ENCODE measurements at places on chromosomes 16 and 17. TPM values are rescaled to one million over a fixed set of nuclear protein-coding genes. Genes with fewer than 3 reads are reported as not detected.

DNA sequence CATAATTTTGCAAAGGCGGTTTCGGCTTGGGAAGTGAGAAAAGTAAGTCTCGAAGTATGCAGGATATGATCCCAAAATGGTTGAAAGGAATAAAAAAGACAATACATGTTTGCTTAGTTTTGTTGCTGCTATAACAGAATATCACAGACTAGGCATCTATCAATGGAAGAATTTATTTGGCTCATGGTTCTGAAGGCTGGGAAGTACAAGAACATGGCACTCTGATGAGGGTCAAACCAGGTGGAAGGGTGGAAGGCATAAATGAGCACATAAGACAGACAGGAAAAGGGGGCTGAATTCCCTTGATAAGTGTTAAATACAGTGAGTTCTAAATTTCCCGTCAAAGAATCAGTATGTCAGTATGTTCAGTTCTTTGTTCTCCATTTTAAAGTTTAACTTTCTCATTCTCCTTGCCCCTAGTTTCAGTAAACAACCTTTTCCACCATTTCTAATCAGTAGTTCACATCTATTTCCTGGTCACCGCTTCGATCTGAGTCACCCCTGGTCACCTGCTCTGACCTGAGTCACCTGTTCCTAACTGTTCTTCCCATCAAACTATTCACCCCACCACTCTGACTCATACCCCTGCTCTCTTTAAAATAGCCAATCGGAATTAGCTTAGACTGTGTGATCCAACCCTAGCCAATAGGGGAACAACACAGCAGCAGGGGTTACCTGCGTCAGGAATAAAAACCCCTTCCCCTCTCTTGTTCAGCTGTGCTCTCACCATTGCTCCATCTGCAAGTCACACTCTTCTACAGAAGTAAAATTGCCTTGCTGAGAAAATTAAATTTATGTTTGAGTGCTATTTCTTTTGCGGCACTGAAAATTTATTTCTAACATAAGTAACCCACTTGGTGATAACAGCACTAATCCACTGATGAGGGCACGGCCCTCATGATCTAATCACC, 240.8 kb downstream of the STX8 start:
- ATAC-seq: no peak

Gene PDILT
- not detected for total RNA-seq

- no peak for ATAC-seq
These were observed 4.4 kb downstream of the DHRS7B start for GRCh38 chr17:21131137-21131536.

Gene RFWD3
- total RNA-seq: 46.0 TPM

DNA sequence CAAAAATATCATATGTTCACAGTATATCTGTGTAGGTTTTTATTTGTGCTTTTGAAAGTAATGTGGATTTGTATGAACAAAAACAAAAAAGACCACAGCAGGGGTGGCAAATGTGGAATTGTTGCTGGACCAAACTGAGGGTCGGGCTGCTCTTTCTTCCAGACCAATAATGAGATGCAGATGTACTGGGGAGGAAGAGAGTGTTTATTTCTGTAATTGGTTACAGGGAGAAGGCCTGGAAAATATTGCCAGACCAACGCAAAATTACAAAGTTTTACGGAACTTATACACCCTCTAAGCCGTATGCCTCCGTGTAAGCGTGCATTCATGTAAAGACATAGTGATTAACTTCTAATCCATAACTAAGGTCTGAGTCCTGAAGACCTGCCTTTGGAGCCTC, 353.9 kb upstream of the C16orf82 start:
- no peak for ATAC-seq

- ATAC-seq: no peak
These were observed 106.2 kb downstream of the N4BP1 start for GRCh38 chr16:48503779-48504178.

GRCh38 chr17:28843816-28844148, 1.2 kb upstream of the FAM222B start:
- ATAC-seq: no peak

DNA sequence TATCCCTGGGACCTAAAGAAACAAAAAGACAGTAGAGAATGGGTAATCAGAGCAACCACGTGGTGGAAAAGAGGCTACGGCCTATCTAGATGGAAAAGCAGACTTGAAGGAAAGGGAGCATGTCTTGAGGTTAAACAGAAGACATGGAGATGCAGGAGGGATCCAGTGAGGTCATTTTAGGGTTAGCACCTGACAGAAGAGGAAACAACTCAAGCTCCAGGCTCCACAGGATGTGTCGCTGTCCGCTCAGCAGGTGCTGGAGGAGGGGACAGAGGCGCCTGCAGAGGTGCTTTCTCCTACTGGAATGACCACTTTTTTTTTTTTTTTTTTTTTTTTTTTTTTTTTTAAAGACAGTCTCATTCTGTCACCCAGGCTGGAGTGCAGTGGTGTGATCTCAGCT, 47.5 kb upstream of the CLEC3A start:
- ATAC-seq: no peak

DNA sequence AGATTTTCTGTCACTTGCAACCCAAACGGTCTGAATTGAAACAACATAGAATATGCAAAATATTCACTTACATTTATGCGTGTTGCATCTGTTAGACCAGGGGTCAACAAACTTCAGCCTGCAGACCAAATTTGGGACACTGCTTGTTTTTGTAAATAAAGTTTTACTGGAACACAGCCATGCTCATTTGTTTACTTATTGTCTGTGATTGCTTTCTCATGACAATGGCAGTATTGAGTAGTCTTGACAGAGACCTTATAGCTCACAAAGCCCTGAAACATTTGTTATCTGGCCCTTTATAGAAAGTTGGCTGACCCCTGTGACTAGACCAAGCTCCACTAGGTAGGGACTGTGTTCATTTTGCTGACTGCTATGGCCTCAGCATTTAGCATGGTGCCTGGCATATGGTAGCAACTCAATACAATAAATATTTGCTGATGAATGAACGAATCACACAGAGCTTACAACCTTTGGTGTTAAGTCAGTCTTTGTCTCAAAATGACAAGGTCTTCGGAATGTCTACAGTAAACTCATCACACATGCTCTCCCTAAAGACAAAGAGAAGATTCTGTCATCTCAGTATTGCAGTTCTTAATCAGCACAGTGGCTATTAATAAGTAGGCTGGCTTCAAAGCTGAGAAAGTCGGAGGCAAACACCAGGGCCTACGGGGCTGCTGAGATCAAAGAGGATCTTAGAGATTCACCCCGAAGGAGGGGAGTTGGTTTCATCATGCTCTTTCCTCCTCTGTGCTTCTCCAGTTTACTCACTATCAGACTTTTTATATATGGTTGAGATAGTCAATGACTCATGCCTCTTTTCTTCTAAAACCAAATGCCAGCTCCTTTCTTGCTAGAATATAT, 95.2 kb upstream of the AXIN2 start:
- ATAC-seq: no peak

DNA sequence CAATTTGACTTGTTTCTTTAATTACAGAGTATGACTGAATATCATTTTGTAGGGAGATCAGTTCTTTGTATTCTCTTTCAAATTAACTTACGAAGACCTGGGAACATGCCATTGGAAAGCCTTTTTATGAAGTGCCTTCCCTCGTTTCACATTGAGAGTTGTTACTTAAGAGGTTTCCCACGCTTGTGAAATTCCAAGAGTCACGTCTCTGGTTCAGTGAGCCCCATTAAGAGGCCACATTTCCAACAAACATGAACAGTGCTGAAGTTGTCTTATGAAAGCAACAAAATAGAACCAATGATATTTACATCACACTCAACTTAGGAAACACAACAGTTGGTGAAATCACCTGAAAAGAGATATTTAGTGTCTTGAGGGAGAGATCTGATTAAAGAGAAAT, 334.1 kb downstream of the TOX3 start:
- no peak for ATAC-seq

GRCh38 chr17:4986403-4986802, 1.1 kb downstream of the CAMTA2 start:
- ATAC-seq: peak; percentile 3

DNA sequence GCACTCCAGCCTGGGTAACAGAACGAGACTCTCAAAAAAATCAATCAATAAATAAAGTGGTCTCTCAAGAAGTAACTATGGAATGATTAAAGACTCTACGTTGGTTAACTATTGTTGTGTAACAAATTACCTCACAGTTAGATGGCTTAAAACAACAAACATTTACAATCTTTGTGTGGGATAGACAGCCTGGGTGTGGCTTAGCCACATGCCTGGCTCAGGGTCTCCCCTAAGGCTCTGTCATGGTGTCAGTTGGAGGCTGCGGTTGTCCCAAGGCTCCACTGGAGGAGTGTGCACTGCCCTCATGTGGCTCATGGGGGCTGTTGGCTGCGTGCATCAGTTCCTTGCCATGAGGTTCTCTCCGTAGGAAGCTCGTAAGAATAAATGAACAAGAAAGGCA, 294.5 kb downstream of the SNX29 start:
- peak; percentile 84 for ATAC-seq

GRCh38 chr16:52450241-52450640, 96.7 kb downstream of the TOX3 start:
- no peak for ATAC-seq

Gene CSH2
- total RNA-seq: not detected

Gene HOXB4
- 8.8 TPM for total RNA-seq

Gene KRT222
- total RNA-seq: 1.2 TPM

DNA sequence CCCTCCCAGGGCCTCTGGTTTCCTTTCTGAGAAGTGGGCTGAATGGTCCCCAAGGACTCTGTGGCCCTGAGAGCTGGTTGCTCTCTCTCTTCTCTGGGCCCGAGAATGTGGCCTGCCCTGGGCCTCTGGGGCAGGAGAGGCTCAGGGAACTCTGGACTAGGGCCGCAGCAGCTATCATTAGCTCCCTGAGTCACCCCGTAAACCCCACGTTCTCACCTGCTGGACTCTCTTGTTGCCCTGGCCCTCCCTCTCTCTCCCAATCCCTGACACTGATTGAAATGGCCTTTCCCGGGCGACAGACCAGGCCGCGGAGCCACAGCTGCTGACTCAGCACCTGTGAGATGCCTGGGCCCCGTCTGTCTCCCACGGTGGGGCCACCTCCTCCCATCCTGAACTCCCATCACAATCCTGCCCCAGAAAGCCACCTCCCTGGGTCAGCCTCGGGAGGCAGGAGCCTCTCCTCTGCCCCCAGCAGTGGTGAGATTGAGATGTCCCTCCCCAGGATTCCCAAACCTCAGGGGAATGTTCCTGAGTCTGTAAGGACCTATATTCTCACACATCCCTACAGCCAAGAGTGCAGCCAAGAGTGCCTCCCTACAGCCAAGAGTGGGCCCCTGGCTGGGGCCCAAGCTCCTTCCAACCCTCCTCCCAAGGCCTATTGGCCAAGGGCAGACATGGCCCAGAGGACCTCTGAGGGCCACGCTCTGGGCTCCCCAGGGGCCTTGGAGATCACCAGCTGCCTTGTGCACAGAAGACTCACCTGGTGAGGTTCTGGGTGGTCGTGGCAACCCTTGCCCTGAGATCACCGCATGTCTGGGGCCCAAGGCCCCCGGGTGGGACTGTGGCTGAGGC, 470 bp downstream of the TRPV3 start:
- peak; percentile 9 for ATAC-seq

GRCh38 chr17:57879437-57880085, 29.7 kb upstream of the MRPS23 start:
- no peak for ATAC-seq

Gene SP6
- 1.0 TPM for total RNA-seq

DNA sequence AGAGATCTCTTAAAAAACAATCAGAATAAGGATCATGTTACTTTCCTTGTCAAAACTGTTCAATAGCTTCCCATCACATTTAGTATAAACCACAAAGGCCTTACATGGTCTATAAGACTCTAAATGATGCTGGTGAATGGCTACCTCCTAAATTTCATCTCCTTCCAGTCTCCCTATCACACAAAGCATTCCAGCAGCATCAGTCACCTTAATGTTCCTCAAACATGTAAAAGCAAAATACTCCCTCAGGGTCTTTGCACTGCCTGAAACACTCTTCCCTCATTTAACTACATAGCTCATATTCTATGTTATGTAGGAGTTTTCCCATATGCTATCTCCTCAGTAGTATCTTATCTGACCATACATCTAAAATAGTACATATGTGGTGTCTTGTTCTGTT, 53.5 kb upstream of the INTS2 start:
- ATAC-seq: no peak

- ATAC-seq: no peak
These were observed 207.9 kb upstream of the RBFOX1 start for GRCh38 chr16:7124701-7125100.

Gene MYH1
- total RNA-seq: not detected

Measured in motor neuron (in vitro differentiated cells).